ENCODE measurements at places on chromosomes 1 and 21.

DNA sequence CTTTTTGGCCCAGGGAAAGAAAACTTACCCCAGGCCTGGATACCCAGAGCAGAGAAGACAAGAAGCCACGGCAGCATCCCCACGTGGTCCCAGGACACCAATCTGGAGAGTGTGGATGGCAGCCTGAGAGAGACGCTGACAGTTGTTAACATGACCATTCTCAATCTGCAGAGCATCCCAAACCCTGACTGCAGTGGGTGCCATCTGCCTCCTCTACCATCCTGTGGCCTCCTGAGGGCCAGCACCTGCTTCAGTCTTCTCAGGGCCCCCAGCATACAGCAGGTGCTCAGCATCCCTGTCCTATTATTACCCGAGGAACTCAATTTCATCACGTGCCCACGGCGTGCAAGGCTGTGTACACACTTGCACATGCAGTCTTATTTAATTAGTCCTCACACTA lies 785 bp downstream of the PGLYRP4 start:
- no peak for DNase-seq

DNA sequence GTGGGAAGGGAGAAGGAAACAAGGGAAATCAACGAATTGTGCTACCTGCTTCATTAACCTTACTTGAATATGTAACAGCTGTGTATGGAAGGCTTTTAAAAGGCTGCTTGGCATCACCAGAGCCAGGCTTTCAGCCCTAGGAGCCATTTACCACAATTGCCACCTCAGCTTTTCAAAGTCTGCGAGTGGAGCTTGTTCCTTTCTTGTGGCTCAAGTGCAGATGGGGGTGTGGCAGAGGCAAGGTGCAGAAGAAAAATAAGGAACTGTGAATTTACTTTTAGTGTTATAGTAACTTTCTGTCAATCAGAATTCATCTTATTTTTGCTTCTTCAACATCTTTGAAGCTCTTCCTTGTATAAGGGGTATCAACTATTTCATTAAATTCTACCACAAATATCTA lies 17.6 kb downstream of the CLCA2 start:
- DNase-seq: no peak

- DNase-seq: no peak
Measured at GRCh38 chr1:10608690-10609089, 133.9 kb downstream of the PEX14 start.

DNA sequence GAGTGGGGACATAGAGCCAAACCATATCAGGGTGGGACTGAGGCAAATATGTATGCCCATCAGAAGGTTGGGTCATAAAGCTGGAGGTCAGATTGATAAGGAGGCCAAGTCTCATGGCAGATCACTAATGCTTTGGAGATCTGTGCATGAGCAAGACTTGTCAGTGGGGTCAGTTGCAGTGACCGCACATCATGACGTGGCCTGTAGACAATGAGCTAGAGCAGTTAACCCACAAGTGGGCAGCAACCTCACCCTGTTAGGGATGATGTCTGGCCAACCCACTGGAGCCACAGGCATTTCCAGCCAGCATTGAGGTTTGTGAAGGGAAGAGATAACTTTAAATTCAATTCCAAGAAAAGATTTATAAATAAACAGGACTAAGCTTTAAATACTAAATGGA lies 66.7 kb downstream of the XCL1 start:
- DNase-seq: no peak

DNA sequence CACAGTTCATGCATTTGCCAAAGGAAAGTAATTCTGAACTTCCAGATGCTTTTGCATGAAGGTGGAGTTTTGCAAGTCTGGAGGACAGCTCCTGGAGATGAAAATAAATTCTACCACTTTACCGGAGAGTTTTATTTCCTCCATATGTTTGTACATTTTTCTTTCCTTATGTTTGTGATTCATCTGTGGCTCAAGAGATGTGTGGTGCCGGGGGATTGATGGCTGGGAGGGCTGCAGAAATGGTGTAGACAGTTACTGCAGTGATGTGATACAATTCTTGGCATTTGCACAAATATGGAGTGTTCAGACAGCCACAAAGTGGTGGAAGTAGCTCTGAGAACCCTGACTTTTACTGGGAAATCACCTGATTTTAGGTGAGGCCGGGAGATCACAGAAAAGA lies 58.5 kb upstream of the ASB17 start:
- DNase-seq: no peak

- DNase-seq: no peak
Measured at GRCh38 chr1:197150336-197151005, 4.0 kb upstream of the ASPM start.

DNA sequence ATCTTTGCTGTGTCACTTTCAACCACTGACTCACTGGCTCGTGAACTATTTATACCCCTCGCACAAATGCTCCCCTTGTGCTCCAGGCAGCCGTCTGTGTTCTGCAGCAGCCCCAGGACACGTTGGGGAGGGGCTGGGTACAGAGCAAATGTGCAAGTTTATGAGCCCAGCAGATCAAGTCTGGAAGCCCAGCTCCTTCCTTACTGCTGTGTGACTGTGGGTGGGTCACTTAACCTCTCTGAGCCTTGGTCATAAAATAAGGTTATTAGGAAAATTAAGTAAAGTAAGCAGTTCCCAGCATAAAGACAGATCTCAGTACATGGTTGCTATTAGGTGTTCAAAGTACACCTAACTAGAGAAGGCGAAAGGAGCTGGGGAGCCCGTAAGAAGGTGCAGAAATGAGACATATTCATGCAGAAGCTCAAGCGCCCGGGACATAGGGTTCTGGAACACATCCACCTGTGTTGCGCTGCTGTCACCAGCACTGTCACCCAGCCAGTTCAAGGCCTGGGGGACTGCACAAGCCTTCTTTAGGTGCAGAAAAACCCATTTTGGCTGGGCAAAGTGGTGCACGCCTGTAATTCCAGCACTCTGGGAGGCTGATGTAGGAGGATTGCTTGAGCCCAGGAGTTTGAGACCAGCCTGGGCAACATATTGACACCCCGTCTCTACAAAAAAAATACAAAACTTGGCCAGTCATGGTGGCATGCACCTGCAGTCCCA lies 13.8 kb downstream of the EFHD2 start:
- no peak for DNase-seq

GRCh38 chr21:31184459-31184858 lies 146.2 kb upstream of the KRTAP19-8 start:
- no peak for DNase-seq

Measured in glomerular endothelial cell (primary cell).